Mesenchymal stem cell (in vitro differentiated cells and primary cell): ENCODE measurements at places on chromosomes 6 and 20.
A peak's percentile ranks its signal among the peaks of the same experiment; 100 is the strongest.

GRCh38 chr20:24442909-24443308 is 26.5 kb upstream of the SYNDIG1 start:
- DNase-seq, result no peak

GRCh38 chr20:50548396-50548795 is 38.2 kb downstream of the PTPN1 start:
- DNase-seq, result no peak

DNA sequence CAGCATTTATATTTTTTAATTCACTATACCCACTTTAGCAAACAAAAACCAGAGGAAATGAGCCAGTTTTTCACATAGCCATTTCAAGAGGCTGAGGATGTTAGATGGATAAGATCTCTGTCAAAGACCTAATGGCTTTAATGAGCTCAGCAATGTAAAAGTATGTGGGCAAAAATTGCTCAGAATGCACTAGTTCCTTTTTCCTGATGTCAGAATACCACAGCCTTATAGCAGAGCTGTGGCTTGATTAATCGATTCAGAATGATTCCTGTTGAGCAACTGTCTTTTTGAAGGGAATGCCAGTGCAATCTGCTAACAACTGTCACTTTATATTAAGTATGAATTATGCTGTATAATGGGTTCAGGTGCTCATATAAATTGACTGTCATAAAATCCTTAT is 100.6 kb upstream of the HIVEP1 start:
- DNase-seq, result no peak

- DNase-seq, result no peak
Observed at GRCh38 chr20:34553366-34553867, 5.1 kb upstream of the MAP1LC3A start.

GRCh38 chr20:2800521-2801285 is at the start of gene CPXM1:
Gene CPXM1 (minus strand): TSS chr20:2800627. CDS start chr20:2800572, 55 bp downstream.
- peak; percentile 22 for DNase-seq

DNA sequence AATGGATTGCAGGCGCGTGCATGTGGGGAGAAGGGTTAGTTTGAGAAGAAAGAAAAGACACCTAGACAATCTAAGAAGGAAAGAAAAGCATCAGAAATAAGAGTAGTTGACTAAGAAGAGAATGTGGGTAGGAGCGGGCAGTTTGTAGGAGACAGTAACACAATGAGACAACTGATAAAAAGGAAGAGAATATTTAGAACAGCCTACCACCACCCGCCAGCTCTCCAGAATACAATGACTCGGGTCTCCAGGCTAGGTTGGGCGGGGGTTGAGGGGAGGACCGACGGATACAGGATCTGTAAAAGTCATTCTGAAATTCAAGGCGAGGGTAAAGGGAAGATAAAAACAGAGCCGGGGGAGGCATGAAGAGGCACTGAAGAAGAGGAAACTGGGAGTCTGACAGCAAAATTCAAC is 712 bp downstream of the ABHD16A start:
- no peak for DNase-seq

DNA sequence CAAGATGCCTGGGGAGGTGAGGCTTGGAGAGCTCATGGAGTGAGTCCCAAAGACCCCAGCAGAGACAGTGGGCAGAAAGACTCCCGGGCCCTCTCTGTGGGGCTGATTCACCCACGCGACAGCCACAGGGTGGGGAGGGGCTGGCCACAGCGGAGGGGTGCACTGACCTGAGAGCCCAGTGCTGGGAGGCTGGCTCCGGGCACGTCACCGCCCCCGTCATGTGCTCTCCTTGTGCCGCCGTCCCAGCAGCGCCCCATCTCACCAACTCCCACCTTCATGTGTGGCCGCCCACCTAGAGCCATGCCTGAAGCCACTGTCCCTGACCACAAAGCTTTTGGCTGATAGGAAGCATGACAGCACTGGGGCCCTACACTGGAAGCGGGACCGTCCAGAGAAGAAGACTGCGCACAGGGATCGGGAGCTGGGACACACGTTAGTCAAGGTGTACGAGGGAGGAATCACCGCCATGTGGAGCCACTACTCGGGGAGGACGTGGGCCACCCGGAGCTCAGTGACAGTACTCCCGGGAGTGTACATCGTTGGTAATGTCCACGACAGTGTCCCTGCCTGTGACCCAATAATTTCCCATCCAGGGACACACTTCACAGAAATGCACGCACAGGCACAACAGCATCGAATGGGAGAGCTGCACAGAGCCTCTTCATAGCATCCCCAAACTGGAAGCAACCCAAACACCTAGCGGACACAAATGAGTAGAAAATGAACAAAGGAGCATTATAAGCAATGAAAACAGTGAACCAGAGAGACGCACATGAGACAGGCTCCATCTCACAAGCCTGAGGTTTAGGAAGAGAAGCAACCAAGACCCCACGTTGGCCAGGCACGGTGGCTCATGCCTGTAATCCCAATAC is 28.4 kb upstream of the FOXC1 start:
- DNase-seq, result no peak

- no peak for DNase-seq
Observed at GRCh38 chr6:158752613-158753012, 66.6 kb downstream of the EZR start.

DNA sequence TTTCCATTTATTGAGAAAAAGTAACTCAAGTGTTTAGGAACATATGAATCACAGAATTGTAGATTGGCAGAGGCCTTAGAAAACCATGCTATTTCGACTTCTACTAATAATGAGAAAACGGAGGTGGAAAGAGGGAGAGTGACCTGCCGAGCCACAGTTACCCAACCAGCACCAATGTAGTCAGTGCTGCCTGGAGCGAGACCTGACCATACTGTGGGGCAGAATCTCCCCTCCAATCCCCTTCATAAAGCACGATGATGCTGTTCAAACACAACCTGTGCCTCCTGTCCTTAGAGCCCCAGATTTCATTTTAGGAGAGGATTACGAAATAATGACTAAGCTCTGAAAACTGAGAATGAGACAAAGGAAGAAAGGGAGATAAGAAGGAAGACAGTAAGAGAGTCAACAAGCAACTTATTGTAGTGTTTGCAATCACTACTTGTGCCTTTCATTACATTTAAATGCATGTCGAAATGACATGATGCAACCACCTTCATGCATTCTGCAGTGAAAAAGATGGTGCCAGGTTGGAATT is 70.6 kb downstream of the ATXN1 start:
- peak; percentile 44 for DNase-seq

- no peak for DNase-seq
Observed at GRCh38 chr20:1939270-1939595, 44.0 kb downstream of the SIRPA start.

DNA sequence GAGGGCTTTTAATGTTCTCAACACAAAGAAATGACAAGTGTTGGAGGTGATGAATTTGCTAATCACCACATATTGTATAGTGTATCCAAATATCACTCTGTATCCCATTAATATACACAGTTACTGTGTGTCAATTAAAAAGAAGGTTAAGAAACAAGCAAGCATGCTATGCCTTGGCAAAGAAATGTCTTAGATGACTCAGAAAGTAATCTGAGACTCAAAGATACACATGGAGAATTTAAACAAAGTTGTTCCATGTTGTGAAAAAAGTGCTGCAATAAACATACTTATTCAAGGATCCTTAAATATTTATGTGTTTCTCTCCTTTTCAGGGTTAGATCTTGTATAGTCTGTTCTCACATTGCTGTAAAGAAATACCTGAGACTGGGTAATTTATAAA is 300.9 kb downstream of the DHX35 start:
- no peak for DNase-seq

DNA sequence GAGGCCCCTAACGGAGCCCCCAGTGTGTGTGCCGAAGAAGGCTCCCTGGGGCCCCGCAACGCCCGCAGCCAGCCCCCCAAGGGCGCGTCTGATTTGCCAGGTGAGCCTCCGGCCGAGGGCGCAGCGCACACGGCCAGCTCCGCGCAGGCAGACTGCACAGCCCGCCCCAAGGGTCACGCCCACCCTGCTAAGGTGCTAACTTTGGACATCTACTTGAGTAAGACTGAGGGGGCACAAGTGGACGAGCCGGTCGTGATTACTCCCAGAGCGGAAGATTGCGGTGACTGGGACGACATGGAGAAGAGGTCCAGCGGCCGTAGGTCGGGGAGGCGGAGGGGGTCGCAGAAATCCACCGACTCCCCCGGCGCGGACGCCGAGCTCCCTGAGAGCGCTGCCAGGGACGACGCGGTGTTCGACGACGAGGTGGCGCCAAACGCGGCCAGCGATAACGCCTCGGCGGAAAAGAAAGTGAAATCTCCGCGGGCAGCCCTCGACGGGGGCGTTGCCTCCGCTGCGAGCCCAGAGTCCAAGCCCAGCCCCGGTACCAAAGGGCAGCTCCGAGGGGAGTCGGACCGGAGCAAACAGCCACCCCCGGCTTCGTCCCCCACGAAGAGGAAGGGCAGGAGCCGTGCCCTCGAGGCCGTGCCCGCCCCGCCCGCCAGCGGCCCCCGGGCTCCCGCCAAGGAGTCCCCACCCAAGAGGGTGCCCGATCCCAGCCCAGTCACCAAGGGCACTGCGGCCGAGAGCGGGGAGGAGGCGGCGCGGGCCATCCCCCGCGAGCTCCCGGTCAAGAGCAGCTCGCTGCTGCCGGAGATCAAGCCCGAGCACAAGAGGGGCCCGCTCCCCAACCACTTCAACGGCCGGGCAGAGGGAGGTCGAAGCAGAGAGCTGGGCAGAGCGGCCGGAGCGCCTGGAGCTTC is 117.0 kb downstream of the RTN4IP1 start:
- peak; percentile 78 for DNase-seq

GRCh38 chr20:38227420-38228360 is 32.8 kb downstream of the KIAA1755 start:
- no peak for DNase-seq

- DNase-seq, result peak; percentile 43
Observed at GRCh38 chr20:1377984-1378734, 14.7 kb downstream of the FKBP1A start.

DNA sequence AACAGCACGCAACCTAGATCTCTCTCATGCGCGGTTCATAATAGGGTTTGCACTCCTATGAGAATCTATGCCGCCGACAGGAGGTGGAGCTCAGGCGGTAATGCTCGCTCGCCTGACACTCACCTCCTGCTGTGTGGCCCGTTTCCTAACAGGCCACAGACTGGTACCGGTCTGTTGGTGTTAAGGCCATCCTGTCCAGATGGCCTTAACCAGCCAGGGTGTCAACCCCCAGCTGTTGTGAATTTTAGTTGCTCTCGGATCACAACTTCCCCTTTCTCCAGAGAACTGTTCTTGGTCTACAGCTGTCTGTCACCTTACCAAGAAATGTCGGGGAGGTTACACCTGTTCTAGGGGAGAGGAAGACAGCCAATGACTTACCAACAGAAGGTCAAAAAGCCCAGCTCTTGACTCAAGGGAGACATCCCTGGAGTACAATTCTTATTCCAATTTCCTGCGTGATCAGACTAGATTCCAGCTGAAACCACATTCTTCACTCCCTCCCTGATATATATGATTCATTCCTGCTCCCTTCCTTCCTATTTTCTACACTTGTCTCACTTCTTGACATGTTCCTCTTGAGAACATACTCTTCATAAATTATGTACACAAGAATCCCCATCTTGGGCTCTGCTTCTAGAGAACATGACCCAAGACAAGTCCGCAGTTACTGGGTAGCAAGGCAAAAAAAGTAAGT is 23.1 kb upstream of the DNAAF9 start:
- DNase-seq, result no peak

DNA sequence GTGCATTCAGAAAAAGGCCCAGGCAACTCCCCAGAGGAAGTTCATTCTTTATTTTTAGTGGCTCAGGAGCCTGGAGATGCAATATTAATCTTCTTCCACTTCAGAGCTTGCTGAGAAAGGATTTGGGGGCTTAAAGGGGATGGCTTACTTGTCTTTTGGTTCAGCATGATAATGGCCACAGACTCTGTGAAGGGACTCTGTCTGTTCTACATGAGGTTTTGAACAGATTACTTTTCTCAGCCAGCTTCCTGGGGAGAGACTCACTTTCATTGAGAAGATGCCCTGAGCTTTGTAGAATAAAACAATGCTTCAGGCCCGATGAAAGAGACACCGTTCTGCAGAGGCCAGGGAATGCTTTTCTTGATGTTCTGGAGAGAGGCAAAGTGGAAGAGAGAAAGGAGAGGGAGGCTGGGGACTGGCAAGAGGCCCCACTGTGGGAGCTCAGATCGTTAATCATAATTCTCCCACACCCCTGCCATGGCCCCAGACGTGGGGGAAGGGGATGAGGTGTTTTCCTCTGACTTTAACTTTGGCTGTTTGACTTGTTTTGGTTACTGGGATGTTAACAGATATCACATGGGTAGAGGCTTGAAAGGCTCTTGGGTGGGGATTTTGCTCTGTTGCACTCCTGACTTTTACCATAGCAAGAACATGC is 19.1 kb downstream of the SCP2D1 start:
- DNase-seq, result peak; percentile 13

DNA sequence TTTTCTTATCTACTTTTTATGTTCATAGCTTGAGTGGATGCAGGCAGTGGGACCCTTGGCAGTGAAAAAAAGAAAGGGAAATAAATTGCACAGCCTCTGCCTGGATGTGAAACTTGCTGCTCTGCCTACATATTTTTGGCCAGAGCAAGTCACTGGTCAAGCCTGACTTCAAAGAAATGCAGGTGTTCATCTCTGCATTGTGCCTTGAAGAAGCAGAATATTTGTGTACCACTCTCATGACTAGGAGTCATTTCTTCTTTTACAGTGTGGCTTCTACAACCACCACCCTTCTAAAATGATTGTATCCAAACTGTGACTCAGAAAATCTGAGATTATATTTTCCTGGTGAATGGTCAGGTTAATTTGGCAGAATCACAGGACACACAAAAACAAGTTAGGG is 2.5 kb upstream of the KATNA1 start:
- no peak for DNase-seq

- DNase-seq, result no peak
Observed at GRCh38 chr6:43331891-43332290, 23.3 kb upstream of the CRIP3 start.

- DNase-seq, result peak; percentile 83
Observed at GRCh38 chr6:43687437-43688347, at the start of gene MRPS18A. Gene MRPS18A (minus strand): TSS chr6:43687791. CDS start chr6:43687779, 12 bp downstream.

DNA sequence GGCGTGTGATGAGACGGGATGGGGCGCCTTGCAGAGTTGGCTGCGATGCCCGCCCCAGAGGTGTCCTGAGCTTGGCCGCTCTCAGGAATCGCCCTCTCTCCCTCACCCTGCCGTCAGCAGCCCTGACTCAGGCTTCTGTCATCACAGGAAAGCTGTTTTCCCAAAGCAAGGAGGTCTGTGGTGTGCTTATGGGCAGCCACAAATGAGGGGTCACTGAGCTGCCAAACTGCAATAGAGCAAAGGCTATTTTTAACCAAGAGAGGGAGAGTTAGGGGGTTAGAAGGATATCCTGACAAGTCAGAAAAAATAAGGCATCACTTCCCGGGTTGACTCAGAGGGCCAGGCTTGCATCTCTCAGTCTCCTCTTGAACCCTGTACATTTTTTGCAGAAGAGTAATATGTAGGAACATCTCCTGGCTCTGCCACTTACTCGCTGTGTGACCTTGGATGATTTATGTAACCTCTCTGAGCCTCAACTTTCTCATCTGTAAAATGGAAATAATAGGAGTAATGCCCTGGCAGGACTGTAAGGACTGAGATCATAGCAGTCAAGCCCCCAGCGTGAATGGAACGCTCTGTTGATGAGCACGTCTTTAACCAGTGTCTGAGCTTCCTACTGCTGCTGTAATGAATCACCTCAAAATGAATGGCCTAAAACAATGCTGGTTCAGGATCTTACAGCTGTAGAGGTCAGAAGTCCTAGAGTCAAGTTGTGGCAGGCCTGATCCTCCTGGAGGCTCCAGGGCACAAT is 181.9 kb downstream of the NFATC2 start:
- peak; percentile 99 for DNase-seq

GRCh38 chr6:140779341-140779740 is 1353.4 kb upstream of the GJE1 start:
- DNase-seq, result peak; percentile 29
